ENCODE measurements at places on chromosomes 2 and 18.

GRCh38 chr2:147872967-147873366 lies 28.1 kb downstream of the ACVR2A start:
- DNase-seq: no peak

DNA sequence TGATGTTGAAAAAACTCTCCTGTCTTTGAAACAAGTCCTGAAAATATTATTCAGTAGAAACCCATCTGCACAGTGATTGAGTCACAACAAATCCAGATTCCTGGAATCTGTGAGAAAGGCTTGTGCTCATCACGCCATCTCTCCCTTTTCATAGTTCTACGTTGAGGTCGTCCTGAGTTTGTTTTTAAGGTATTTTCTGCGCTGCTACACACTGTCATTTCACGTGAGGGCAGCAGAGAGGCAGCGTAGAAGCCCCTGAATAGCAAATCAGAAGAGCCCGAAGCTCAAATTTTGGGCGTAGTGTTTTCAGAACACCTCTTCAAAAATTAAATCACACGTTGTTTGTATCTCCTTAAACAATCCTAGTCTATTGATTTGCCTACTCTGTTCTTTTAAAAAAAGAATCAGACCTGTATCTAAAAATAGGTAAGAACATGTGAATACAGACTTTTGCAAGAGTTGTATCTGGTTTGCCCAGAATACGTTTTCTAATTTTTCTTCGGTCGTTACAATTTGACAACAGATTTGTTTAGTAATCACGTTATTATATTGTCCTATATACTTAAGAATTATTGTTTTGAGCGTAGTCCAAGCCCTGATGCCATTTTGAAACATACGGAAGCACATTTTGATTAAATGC lies 61.6 kb upstream of the SLC38A11 start:
- no peak for DNase-seq

- DNase-seq: no peak
Observed at GRCh38 chr2:102585847-102586404, 33.4 kb upstream of the SLC9A2 start.

DNA sequence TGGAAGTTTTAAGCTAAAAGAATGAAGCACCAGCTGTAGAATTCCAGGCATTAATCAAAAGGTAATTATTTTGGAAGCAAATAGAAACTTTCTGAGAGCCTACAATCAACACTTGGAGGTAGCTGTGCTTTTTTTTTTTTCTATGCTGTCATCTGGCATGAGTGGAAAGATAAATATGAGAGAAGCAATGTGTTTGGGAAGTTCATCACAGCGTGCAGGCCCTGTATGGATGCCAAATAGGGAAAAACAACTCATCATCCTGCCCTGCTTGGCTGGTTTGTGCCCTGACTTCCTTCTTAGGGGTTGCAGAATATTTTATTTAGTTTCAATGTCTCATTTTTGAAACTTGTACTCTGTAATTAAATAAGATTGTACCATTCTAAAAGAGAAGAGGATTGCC lies 437.4 kb downstream of the PIK3C3 start:
- no peak for DNase-seq

DNA sequence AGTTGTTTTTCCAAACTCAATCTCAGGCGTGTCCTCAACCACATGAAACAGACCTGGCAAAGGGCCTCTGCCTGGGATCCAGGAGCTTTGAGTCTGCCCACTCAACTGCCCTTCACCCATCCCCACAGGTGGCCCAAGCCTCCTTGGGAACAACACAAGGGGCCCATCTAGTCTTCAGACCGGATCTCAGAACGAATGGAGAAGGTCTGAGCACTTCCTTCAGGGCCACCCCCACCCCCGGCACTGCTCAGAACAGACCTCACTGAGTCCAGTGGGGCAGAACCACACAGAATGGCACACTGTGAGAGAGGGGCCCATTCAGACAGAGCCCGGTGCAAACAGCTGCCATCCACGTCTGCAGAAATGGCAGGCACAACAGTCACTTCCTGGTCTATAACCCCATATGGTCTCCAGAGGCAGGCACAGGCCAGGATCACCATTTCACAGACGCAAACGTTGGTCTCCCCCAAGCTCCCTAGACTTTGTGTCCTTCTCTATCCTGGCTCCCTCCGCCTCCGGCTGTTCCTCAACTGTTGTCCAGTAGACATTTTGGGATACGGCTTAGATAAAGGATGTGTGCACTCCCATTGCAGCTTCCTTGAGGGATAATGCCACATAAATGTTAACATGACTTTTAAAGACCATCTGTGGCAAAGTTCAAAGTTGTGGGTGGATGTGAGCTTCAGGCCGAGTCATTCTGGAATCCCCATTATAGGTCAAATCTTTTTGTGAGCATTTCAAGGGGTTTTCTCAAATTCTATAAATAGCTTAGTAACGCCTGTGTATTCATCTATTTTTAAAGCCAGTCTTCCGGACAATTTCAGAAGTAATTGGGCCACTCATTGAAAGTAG lies 149.7 kb downstream of the SMAD7 start:
- DNase-seq: no peak

- DNase-seq: no peak
Observed at GRCh38 chr2:42256505-42256904, 87.4 kb downstream of the EML4 start.

GRCh38 chr18:12362473-12363174 lies 14.4 kb downstream of the AFG3L2 start:
- DNase-seq: no peak

DNA sequence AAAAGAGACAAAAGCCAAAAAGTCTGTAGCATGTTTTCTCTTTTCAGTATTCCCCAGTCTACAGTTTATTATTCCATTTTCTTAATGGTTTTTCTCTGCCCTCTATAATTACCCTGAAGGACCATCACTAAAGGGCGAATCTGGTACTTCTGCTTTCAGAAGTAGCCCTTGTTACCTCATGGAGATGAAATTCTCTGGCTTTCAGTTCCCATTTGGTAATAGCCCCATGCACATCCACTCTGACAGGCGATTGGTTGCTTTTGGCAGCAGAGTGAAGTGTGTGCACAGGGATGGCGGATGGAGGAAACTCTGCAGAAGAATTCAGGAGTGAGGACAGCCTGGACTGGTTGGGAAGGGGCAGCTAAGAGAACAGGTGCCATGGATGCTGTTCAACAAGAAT lies 66.3 kb upstream of the NABP1 start:
- no peak for DNase-seq

DNA sequence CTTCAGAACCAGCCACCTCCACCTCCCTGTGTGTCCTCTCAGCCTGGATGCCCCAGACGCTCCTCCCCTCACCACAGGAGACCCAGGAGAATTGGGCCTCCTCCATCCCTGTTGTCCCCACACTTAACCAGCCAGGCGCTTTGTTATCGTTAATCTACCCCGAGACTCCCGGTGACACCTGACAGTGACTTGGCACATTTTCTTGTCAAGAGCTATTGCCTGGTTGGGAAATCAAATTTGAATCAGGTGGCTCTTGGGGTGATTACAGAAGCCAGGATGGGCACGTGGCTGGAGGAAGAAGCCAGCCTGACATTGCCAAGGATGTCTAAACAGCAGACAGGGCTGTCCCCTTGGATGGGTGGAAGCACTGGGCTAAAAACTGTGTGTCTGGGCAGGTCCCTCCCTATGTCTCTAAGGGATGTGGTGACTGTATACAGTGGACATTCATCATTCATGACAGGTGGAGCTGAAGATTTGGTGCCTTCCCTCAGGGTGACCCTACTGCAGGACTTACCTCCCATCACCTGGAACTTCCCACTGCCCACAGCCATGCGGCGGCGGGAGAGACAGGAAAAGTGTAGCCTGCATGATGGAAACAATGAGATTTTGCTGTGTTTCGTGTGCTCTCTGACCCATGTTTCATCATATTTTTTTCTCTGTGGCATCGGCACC lies 157.2 kb upstream of the CAPN13 start:
- DNase-seq: no peak

DNA sequence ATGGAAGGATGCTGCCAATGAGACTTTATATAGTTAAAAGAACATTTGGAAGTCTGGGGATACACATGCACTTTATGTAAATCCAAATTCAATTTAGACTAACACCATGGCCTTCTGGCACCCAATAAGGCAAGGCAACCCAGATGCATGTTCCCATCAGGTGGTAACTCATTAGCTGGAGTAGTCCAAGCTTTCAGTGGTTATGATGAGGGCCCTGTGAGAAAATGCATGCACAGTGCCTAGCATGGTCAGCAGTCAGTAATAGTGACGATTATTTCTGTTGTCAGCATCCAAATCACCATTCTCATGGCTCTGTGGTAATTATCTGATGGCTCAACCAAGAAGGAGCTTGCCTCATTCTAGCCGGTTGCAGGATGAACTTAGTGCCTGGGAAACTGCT lies 70.3 kb upstream of the CTLA4 start:
- no peak for DNase-seq

DNA sequence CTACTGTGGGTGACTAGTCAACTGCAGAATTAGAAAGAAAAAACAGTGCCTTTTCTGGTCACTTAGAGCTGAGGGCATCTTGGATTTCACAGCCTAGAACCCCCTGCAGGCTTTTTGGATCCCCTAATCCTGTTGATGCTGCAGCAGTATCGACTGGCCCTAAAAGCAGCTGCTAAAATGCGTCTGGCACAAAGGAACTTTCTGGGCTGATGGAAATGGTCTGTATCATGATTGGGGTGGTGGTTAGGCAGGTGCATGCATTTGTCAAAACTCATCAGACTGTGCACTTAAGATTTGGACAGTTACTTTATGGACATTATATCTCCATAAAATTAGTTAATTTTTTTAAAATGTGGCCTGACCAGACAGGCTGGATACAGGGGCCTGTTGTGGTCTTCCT lies 149.8 kb downstream of the KLHL29 start:
- no peak for DNase-seq

- DNase-seq: no peak
Observed at GRCh38 chr2:228767196-228767595, 503.9 kb downstream of the PID1 start.

- DNase-seq: no peak
Observed at GRCh38 chr2:177908182-177908581, 164.4 kb downstream of the PDE11A start.

- DNase-seq: no peak
Observed at GRCh38 chr2:18272148-18272494, 288.3 kb downstream of the RDH14 start.

- no peak for DNase-seq
Observed at GRCh38 chr2:161067846-161068350, 92.3 kb upstream of the TANK start.

GRCh38 chr2:55169359-55169758 lies 62.7 kb downstream of the CLHC1 start:
- DNase-seq: no peak

DNA sequence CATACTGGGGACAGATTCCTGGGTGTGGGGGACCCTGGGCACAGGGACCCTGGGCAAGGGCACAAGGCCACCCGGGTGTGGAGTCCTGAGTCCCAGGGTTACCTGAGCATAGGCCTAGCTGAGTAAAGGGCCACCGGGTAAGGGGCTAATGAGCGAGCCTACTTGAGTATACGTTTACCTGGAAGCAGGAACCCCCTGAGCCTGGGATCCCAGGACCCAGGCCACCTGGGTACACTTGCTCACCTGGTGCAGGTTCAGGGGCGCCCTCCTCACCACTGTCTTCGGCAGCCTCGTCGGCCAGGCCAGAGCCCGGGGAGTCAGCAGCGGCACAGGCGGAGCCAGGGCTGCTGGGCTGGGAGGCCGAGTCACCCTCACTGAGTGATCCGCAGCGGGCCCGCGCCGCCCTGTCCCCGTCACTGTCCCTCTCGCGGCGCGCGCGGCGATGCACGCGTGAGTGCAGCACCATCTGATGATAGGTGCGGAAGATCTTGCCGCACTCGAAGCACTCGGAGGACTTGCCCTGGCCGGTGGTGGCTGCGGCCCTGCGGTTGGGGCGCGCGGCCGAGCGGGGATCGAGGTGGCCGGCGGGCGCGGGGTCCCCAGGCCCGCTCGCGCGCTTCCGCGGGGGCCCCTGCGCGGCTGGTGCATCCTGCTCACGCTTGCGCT lies 53.9 kb downstream of the ZNF516 start:
- DNase-seq: no peak

GRCh38 chr2:191891656-191892055 lies 44.8 kb upstream of the CAVIN2 start:
- DNase-seq: no peak

DNA sequence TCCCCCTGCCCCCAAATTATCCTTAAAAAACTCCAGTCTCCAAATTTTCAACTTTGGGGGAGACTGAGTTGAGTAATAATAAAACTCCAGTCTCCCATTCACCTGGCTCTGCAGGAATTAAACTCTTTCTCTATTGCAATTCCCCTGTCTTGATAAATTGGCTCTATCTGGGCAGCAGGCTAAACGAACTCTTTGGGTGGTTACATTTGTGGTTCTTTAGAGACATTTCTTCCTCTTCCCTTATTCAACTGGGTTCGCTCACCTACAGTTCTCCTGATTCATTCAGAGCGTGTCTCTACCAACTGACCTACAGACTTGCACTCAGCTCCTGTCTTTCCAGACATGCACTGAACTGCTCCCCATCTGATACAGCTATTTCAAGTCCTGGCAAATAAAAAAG lies 17.1 kb upstream of the SOCS6 start:
- no peak for DNase-seq

GRCh38 chr2:5926871-5927512 lies 234.8 kb downstream of the SOX11 start:
- DNase-seq: no peak

DNA sequence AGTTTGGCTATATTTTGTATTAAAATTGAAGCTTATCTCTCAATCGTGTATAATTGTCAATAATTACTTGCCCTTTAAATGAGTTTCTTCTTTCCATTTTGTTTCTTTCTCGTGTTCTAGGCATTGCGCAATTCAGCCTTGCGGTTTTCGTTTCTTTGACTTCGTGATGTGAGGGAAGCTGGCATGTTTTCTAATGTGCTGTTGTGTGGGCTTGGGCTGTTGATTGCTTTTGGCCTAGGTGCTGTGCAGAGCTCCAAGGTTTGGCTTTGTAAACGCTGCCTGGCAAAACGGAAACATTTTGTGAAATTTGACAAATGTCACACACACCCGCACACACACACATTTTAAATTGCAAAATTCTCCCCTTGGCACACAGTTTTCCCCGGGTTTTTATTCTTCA lies 242.6 kb upstream of the TCF4 start:
- no peak for DNase-seq

- DNase-seq: no peak
Observed at GRCh38 chr18:62550746-62551145, 27.9 kb downstream of the ZCCHC2 start.

- no peak for DNase-seq
Observed at GRCh38 chr2:56133931-56134629, 49.7 kb upstream of the CCDC85A start.

GRCh38 chr2:79447463-79447862 lies 65.4 kb upstream of the CTNNA2 start:
- no peak for DNase-seq

DNA sequence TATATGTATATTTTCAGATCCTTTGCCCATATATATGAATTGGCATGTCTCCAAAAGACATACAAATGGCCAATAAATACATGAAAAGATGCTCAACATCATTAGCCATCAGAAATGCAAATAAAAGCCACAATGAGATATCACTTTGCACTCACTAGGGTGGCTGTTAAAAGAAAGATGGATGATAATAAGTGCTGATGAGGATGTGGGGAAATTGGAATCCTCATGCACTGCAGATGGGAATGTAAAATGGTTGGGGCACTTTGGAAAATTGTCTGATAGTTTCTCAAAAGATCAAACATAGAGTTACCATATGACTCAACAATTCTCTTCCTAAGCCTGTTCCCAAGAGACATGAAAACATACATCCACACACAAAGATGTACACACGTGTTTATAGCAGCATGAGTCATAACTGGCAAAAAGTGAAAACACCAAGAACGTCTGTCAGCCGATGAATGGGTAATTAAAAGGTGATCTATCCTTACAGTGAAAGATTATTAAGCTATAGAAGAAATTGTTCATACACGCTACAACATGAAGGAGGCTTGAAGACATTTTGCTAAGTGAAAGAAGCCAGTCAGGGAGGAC lies 19.7 kb downstream of the NGEF start:
- no peak for DNase-seq

All from activated CD4-positive, alpha-beta T cell treated with anti-CD3 and anti-CD28 coated beads, Interleukin-2, amount 50 U/mL, for 4 hours (primary cell).